ENCODE measurements at places on chromosomes 4 and X. TPM values are rescaled to one million over a fixed set of nuclear protein-coding genes. Genes with fewer than 3 reads are reported as not detected.

CEP135 gene
- total RNA-seq = 6.6 TPM

FAM241A gene
- 10.1 TPM for total RNA-seq

CCDC149 gene
- 16.8 TPM for total RNA-seq

MTMR8 gene
- total RNA-seq = 0.17 TPM

DSPP gene
- total RNA-seq = not detected
